ENCODE measurements at places on chromosomes 11 and 22.

GRCh38 chr11:31247321-31247720 is 122.2 kb downstream of the DCDC1 start:
- no peak for DNase-seq

- DNase-seq = no peak
These were observed 671.1 kb upstream of the CCDC90B start for GRCh38 chr11:83957038-83957900.

- no peak for DNase-seq
These were observed 11.6 kb downstream of the GRIK4 start for GRCh38 chr11:120523196-120523595.

DNA sequence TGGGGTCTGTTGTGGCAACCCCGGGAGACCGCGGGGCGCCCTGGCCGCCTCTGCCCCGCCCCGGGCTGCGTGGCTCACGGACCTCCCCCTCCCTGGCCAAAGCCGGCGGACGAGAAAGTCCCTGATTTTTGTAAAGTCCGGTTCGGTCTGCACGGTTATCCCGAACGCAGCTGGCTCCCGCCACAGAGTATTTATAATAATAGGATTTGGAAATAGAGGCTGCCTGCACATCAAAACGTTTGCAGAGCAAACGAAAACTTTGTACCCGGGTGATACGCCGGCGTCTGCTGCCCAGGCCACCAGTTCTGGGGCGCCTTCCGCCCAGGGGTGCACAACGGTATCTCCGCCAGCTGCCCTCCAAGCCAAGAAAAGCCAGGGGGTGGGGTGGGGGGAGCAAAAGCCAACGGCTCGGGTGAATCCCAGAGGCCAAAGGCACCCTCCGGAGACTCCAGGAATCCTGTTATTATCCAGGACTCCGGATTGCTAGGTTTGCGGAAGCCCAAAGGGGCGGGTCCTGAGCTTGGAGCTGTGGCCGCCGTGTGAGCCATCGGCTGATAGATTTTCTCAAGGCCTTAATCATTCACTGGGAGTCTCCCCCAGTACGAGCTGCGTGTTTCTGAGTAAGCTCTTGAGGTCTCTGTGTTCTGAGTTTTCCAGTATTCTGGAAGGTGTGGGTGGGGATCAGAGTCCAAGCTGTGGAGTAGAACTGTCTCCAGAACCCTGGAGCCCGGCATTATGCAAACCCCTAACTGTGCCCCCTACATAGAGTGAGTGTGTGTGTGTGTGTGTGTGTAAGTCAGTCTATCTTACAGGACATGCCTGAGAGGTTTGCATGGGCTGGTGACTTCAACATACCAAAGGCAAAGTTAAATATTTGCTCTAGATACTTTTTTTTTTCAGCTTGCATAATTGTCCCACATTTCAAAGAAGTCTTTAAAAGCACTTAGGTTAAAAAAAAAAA is 673 bp upstream of the SHANK2 start:
- DNase-seq = no peak

GRCh38 chr11:58923300-58923788 is 15.9 kb upstream of the GLYATL1 start:
- no peak for DNase-seq

DNA sequence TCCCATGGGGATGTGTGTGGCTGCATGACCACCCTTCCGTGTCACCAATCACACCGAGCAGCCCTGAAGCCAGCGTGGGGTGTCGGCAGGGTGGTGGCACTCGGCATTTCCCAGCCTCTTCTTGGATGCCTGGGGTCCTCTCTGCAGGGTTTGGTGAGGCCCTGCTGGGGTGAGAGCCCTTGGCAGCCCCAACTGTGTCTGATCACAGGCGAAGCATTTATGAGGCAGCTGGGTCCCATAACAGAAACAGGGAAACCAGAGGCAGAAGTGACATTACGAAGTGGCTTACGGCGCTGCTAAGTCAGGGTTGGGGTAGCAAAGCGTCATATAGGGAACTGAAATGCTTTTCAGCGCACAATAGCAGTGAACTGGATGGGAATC is 92.3 kb upstream of the SEPTIN5 start:
- DNase-seq = no peak

DNA sequence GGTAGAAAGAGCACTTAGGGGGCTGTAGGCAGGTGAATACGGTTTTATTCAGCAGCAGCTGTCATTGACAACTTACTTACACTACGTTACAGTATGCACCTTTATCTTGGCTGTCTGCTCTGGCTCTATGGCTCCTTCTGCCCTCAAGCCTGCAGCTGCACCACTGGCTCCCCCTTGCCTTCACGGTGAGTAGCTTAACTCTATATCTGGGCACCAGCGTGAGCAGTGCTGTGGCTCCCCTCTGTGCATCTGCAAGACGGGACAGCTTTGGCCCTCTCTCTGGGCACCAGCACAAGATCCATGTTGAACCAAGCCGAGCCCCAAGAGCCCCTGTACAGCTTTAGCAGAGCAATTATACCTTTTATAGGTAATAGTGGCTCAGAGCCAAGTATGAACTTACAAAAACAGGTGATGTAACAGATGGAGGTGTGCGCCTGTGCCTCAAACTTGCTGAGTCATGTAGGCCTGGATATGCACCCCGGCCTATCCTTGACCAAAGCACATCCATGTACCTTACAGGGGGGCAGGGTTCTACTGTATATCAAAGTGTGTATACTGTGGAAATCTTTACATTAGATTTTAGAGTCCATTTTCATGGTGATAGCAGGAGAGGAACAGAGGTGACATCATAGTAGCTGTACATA is 96.9 kb upstream of the CTSC start:
- DNase-seq = no peak

GRCh38 chr11:69394869-69395246 is 86.6 kb upstream of the LINC01488 start:
- DNase-seq = no peak

- no peak for DNase-seq
These were observed 25.4 kb downstream of the MS4A10 start for GRCh38 chr11:60810569-60810968.

DNA sequence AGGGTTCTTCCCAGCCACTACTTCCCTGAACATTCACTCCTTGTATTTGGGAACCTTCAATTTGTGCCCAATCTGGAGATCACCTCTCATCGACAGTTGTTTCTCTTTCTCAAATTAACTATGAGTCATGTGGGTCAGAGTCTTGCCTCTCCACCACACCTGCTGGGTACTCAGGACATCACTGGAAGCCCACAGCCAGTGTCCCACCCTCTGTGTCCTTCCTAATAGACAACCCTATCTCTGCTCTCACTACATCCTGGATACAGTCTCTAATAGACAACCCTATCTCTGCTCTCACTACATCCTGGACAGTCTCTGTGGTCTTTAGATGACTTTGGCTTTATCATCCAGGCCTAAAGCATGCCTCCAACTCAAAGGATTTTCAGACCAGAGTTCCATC is 70.1 kb downstream of the ARL14EP start:
- no peak for DNase-seq

GRCh38 chr22:20591295-20591645 is 83.9 kb downstream of the MED15 start:
- DNase-seq = no peak

- no peak for DNase-seq
These were observed 22.3 kb downstream of the DHCR7 start for GRCh38 chr11:71425860-71426259.

Data from stimulated activated CD4-positive, alpha-beta T cell treated with anti-CD3 and anti-CD28 coated beads, Interleukin-12 subunit alpha, Interleukin-12 subunit beta, amount 100 ng/mL, for 24 hours (primary cell).